ENCODE measurements at places on chromosomes 11 and 22. TPM values are rescaled to one million over a fixed set of nuclear protein-coding genes. Genes with fewer than 3 reads are reported as not detected.

DNA sequence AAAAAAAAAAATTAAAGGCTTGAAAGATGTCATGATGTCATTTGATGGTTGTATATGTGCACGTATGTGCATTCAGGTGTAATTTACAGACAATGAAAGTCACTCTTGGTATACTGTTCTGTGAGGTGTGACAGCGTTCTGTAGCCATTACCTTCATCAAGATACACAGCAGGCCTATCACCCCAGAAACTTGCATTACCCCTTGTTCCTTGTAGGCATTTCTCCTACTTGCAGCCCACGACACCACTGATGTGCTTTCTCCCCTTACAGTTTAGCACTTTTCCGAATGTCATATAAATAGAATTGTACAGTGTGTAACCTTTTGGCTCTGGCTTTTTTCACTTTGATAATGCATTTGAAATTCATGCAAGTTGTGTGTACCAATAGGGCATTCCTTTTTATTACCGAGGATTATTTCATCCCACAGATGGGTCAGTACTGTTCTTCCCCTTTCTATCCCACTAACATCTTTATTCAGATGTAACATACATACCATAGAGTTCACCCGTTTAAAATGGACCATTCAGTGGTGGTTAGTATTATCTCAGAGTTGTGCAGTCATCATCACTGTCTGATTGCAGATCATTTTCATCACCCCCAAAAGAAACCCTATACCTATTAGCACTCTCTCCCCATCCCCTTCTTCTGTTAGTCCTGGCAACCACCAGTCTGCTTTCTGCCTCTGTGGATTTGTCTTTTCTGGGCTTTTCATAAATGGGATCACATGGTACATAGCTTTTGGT is 30.3 kb downstream of the BCR start:
- DNase-seq, result no peak

DNA sequence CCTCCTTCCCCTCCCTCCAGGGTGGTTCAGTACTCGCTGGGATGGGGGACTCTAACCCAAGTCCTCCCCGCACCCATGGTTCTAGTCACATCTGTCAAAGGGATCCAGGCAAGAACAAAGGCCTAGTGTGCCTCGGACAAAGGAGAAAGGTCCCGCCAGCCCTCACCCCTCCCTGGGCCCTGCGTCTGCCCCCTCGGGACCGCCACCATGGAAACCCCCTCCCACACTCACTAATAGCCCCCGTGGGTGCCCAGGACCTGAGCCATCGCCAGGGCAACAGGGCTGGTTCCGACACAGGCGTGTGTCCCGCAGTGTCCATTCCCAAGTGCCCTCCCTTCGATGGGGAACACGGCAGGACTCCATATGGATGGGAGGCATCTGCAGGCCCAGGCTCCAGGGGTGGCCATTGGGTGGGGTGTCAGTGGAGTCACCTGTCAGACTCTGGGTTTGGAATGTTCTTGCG is 5.1 kb upstream of the CARNS1 start:
- no peak for DNase-seq

DNA sequence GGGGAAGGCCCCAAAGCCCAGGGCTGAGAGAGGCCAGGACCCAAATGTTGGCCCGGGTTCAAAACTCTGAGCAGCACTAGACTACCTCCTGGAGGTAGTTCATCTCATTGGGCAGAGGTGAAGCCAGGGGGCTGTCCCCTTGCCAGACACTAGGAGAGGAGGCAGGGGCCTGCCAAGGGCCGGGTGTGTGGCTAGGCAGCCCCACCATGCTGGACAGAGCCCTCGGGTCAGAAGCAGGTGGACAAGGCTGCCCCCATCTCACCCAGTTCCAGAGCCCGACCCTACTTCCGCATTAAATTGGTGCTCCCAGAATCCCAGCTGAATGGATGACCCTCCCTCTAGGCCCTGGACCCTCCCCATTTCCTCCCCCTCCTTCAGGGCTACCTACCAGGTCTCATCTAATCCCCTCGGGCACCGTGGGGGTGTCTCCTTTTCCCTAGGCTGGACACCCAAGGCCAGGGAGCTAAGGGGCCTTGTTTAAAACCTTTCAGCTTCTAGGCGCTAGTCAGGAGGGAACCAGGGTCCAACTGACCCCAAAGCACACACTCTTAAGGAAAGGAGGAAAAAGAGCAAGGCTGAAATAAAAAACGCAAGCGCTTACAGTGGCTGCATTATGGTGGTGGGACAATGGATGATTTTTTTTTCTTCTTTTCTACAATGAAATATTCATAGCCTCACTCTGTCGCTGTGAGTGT is 72.1 kb upstream of the TCF20 start:
- no peak for DNase-seq

BCO2 gene
- total RNA-seq, result 137 TPM

- DNase-seq, result no peak
These were observed 21.5 kb upstream of the PARVG start for GRCh38 chr22:44159221-44159620.

GRCh38 chr22:22045571-22046335 is 63.2 kb upstream of the TOP3B start:
- DNase-seq, result no peak

DNA sequence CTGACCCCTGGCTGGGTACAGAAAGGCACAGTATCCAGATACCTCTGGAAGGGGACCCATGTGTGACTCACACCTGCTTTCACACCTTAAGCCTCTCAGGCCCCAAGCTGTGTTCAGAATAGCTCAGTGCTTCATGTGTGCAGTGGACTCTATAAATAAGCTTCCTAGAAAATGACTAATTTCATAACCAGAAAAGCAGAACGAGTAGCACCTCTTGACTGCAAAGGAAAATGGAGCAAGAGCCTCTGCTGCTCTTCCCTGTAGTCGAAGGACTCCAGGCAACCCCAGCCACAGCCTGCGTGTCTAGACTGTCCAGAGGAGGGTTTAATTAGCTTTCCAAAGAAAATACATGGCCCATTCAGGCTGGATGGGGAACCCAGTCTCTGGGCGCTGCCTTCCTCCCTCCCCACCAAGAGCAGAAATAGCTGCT is 23.1 kb downstream of the PTPN5 start:
- DNase-seq, result no peak

- DNase-seq, result no peak
These were observed 72.1 kb downstream of the RNF169 start for GRCh38 chr11:74820763-74821162.

- DNase-seq, result peak; percentile 55
These were observed 55.3 kb upstream of the FBXO3 start for GRCh38 chr11:33829430-33830141.

GRCh38 chr11:44333271-44334218 is 23.6 kb upstream of the ALX4 start:
- DNase-seq, result no peak

CD248 gene
- 11.1 TPM for total RNA-seq

LRFN4 gene
- 17.2 TPM for total RNA-seq

DNA sequence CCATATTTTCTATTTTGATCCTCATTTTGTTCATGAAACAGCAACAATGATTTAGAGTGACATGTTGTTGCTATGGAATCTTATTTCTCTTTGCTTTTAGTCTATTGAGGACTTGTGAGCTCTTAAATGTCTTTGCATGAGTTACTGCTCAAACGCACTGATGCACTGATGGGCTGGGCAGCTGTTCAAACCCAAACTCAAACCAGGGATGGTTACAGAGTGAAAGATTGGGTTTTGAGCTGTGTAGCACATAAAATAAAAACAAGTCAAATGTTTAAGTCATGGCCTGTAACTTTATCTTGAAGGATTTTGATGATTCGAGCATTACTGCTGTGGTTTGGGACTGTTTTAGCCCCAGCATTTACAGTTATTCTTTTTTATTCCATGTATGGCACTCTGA is 20.1 kb upstream of the NCAM1 start:
- no peak for DNase-seq

GDPD4 gene
- total RNA-seq, result not detected

- no peak for DNase-seq
These were observed 12.0 kb downstream of the ETS1 start for GRCh38 chr11:128575174-128575960.

Measured in left ventricle myocardium superior (tissue), 1 donor.